ENCODE measurements at places on chromosomes 1 and 21. TPM values are rescaled to one million over a fixed set of nuclear protein-coding genes. Genes with fewer than 3 reads are reported as not detected.

Gene VHLL
- not detected for polyA plus RNA-seq

GRCh38 chr1:198713081-198713480, 74.2 kb downstream of the PTPRC start:
- no peak for DNase-seq

GRCh38 chr1:1145547-1145914, 28.1 kb upstream of the TTLL10 start:
- DNase-seq = no peak

Gene SELE
- 3.1 TPM for polyA plus RNA-seq

DNA sequence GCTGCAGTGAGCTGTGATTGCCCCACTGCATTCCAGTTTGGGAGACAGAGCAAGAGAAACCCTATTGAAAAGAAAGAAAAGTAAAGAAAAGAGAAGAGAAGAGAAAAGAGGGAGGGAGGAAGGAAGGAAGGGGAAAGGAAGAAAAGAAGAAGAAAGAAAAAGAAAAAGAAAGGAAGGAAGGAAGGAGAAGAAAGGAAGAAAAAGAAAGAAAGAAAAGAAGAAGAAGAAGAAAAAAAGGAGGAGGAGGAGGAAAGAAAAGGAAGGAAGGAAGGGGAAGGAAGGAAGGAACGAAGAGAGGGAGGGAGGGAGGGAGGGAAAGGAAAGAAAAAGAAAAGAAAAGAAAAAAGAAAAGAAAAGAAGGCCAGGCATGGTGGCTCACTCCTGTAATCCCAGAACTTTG, 10.2 kb downstream of the SLC5A9 start:
- no peak for DNase-seq

GRCh38 chr21:45009616-45010015, 64.8 kb upstream of the ADARB1 start:
- no peak for DNase-seq

GRCh38 chr1:176512966-176513365, 50.0 kb downstream of the PAPPA2 start:
- no peak for DNase-seq

DNA sequence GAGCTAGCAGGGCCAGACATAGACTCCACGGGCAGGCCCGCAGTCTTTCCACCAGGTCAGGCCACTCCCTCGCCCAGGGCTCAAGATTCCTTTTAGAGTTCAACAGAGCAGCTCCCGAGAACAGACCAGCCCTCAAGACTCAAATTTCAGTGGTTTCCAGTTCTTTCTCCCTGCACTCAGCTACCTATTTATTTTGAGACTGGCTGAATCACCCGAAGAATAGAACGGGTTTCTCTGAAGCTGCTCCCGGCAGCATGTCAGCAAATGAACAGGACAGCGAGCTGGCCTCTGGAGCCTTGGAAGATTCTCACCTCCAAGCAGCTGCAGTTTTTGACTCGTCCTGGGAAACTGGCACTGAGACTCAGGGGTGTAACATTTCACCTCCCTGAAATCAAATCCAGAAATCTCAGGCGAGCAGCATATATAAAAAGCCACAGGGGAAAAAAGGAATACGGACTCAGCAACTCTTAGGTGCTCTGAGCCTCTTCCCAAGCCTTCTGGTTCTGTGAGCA, 177.9 kb downstream of the CLIC6 start:
- DNase-seq = no peak

Gene SV2A
- 0.44 TPM for polyA plus RNA-seq

Gene CA14
- 11.6 TPM for polyA plus RNA-seq

Gene TLCD4
- 8.9 TPM for polyA plus RNA-seq

Gene TTC39A
- polyA plus RNA-seq = 4.3 TPM

Gene CXADR
- polyA plus RNA-seq = 6.4 TPM

GRCh38 chr21:44887807-44888580, 14.5 kb upstream of the PTTG1IP start:
- no peak for DNase-seq

- DNase-seq = no peak
These were observed 74.2 kb downstream of the PTPN14 start for GRCh38 chr1:214476986-214477870.

DNA sequence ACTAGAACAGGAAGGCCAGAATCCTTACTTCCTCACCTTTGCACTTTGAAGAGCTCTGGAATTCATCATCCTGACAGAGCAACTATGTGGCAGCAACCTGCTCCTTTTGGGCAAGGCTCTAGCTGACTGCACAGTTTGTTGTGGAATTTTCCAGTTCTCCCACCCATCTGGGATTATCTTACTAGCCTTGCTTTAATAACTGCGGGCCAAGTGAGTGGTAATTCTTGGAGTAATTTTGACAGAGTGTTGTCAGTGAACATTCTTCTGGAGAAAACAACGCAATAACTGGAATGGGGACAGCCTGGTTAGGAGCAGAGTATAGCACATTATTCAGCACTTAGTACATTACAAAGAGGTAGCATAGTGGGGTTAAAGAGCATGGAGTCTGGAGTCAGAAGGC, 75.3 kb downstream of the NTMT2 start:
- no peak for DNase-seq

Gene OR2T12
- polyA plus RNA-seq = not detected

Gene OR2AK2
- not detected for polyA plus RNA-seq

Gene FMO1
- not detected for polyA plus RNA-seq

DNA sequence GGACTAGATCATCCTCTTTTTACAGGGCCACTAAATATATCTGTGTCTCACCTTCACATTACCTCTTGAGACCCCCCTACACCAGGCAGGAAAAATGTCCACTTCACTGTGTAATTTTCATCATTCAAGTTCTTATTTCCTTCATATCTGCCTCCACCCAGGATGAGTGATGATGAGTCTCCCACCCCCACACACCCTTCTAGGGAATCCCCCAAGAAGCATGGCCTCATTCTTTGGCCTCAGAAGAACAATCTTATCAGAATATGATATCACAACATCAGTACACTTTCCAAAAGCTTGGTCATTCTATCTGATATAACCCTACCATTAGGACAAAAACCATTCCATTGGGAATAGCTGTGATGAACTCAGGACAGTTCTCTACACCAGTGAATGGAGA, 170.3 kb upstream of the DUSP10 start:
- DNase-seq = no peak

DNA sequence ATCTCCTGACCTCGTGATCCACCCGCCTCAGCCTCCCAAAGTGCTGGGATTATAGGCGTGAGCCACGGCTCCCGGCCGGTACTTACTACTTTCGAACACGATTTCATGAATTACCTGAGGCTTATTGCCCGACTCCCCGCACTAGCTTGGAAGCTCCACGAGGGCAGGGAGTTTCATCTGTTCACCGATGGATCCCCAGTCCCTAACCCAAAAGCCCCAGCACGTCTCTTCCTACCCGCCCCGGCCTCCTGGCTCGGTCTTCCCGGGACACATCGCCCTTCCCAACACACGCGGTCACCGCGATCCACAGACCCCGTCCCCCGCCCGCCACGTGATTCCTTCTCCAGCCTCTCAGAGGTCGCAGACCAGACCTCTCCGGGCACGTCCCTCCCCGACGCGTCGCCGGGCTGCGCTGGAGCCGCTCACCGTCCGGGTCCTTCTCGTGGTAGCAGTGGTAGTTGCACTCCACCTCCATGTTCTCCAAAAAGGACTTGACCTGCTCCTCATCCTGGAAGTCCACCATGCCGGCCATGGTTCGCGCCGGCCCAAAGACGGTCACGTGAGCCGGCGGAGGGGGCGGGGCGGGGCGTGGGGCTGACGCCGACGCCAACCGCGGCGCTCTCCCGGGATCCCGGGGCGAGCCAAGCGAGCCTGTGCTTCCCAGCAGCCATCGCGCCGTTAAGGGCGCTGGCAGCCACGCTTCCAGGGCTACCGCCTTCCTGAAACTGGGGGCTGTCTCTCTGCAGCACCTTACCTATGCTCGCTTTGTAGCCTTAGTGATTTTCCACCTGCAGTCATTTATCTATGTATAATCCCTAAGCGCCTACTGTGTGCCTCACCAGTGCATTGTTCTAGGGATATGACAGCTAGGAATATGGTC, at the start of gene COA7:
Gene COA7, minus strand, starts transcription at position 553 of the 880 bp plus-strand sequence. Its CDS starts 21 bp downstream, at position 532.
- peak; percentile 91 for DNase-seq

DNA sequence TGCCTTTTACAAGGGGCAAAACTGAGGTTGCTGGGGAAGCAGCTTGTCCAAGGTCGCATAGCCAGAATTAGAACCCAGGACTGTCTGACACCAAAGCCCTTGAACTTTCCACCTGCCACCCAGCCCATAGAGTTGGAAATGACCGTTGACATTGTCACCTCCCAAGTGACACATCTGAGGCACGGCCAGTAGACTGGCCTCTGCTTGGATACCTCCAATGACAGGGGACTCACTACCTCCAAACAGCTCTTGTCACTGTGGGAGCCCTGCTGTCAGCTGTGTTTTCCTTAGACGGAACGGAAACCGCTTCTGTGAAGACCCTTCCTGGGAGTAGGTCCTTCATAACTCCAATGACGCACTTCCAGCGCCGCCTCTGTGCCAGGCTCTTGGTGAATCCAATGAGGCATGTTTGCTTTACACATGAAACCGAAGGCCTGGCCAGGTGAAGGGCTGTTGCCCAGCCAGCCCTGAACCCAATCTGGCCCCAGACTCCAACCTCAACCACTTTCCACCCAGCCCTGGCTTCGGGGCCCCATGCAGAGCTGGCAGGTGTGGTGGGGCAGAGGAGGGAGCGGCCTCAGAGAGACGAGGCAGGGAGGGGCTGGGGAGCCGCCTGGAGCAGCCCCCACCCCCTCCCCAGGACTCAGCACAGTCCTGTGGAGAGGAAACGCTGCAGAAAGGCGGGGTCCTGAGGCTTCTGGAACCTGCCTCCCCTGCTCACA, 109.2 kb upstream of the IFFO2 start:
- no peak for DNase-seq

DNA sequence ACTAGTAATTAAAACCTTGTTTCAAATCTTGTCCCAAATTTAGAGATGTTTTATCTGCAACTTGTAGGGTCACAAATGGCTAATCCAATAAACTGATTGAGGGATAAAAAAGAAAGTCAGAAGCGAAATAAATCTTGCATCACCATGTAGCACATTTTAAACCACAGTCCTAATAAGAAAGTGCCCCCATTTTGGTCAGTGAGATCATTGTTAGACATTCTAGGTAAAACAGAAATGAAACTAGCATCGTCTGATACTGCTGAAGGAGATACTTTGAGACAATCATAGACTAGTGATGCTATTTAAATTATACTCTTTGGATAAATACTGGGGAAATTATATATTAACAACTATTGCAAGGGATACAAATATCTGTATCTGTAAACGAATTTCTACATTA, 247.9 kb downstream of the AMY1C start:
- DNase-seq = no peak

DNA sequence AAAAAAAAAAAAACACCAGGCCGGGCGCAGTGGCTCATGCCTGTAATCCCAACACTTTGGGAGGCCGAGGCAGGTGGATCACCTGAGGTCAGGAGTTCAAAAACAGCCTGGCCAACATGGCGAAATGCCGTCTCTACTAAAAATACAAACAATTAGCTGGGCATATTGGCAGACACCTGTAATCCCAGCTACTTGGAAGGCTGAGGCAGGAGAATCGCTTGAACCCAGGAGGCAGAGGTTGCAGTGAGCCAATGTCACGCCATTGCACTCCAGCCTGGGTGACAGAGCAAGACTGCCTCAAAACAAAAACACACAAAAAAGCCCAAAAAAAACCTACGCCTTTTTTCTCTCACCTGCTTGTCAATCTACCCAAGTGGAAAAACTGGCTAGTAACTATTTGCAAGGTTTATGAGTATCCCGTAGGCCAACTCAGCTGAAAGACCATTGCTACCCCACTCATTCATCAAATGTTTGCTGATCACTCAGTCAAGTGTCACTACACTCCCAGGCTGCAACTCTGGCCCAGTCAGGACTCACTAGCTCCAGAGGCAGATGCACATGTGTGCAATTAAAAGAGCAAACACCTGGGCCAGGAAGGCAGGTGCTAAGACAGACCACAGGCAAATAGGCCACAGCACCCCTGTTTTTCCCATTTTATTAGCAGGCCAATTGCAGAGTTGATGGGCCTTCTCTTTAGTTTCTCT, 2.0 kb downstream of the CSRP1 start:
- DNase-seq = no peak

GRCh38 chr21:32770871-32771523, 558 bp downstream of the PAXBP1 start:
- DNase-seq = peak; percentile 51

GRCh38 chr1:107950464-107950863, 14.5 kb downstream of the VAV3 start:
- DNase-seq = no peak

GRCh38 chr1:203035111-203036000, 9.1 kb downstream of the PPFIA4 start:
- no peak for DNase-seq

DNA sequence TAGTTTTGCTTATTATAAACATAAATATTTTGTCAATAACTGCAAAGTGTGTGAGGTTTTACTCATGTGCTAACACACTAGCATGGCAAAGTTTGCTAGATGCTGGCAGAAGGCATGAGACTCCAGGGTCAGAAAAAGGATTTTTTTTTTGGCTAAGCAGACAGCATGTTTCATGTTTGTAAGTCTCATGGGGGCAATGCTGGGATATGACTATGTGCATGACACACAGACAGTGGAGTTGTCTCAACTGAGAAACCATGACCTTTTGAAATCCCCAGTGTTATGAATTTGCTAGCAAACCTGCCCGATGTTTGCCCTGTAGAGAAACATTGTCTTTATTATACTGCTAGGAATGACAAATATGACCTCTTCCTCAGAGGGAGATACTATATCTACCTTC, 448.2 kb downstream of the BRINP3 start:
- DNase-seq = no peak

Gene BEND5
- polyA plus RNA-seq = 1.2 TPM

DNA sequence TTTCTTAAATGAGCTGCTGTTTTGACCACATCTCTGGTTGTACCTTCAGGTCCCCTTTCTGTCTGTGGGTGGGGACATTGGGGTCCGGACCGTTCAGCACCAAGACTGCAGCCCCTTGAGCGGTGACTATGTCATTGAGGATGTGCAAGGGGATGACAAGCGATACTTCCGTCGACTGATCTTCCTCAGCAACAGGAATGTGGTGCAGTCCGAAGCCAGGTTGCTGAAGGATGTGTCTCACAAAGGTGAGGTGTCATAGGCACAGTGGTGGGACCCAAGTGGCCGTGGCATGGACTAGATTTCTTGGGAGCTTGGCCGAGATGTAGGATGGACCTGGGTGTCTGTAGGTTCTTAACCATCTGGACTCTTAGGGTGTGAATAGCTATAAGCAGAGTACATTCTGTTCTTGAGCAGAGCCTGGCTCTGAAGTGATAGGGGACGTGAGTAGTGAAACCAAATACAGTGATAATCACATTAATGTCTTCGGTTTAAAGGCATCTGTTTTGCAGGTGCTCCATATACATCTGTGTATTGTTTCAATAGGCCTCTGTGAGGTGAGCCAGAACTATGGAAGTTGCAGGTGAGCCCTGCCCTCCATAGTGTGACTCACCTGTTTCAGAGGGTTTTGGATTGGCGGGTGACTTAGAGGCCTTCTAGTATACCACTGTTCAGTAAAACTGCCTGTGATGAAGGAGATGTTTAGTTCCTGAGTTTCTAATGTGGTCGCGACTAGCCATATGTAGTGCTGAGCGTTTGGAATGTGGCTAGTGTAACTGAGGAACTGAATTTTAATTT, 6.4 kb downstream of the METTL13 start:
- DNase-seq = no peak

GRCh38 chr1:184494929-184495328, 108.1 kb downstream of the C1orf21 start:
- no peak for DNase-seq

Gene PADI2
- polyA plus RNA-seq = 0.07 TPM

GRCh38 chr1:152673016-152673415, 2.1 kb upstream of the LCE2C start:
- DNase-seq = no peak

GRCh38 chr1:116770625-116771024, 16.4 kb downstream of the CD2 start:
- no peak for DNase-seq

Gene ATAD3C
- 0.49 TPM for polyA plus RNA-seq

Gene MAP3K21
- polyA plus RNA-seq = 0.37 TPM

Measured in heart right ventricle (tissue), 16 donors.